Esophagus mucosa (tissue), 1 donor: ENCODE measurements at places on chromosomes 2 and 18. TPM values are rescaled to one million over a fixed set of nuclear protein-coding genes. Genes with fewer than 3 reads are reported as not detected.

- no peak for ATAC-seq
These were observed 863 bp downstream of the ECEL1 start for GRCh38 chr2:232486558-232487384.

DNA sequence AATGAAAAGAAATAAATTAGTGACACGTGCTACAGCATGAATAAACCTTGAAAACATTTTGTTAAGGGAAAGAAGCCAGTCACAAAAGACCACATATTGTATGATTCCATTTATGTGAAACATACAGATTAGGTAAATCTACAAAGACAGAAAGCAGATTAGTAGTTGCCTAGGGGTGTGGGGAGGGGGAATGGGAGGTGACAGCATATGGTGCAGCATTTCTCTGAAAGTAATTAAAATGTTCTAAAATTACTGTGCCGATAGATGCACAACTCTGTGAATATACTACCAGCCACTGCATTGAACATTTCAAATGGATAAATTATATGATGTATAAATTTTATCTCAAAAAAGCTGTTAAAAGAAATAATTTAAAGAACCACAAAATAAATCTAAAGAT is 161.0 kb downstream of the TRIB2 start:
- ATAC-seq, result no peak

DNA sequence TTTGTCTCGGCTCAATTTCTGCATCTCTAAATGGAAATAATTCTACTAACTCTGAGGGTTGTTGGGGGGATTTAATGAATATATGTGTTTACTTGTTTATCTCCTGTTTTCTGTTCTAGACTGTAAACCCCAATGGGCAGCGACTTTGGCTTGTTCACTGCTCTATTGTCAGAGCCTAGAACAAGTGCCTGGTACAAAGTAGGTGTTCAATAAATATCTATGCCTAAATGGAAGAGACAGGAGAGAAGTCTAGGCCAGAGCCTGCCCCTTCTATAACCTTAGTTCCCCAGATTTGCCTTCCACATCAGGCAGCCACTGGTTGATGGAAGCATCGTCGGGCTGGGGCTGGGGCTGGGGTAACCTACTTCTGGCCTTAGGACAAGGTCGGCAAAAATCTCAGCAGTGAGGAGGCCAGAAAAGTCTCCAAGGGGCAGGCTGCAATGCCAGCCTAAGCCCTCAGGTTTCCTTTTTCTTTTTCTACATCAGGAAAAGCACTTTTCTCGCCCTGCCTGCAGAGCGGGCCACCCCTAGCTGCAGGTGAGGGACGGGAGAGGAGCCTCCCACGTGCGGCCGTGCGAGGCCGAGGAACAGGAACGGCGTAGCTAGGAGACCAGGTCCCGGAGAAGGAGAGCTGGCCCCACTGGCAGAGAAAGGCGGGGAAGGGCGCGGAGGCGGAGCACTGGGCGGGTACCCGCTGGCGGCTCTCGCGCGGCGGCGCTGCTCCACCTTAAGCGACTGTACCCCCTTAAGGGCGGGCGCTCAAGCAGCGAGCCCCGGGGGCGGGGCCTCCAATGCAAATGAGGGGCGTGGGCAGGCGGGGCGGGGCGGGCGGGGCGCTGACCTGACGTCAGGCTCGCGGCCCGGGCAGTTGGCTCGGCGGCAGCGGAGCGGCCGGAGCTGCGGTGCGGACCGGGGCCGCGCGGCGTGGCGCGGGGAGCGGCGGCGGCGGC is at the start of gene CNNM4:
Gene CNNM4 (plus strand): TSS at position 867 of the 950 bp plus-strand sequence. CDS start 98 bp downstream, outside the sequence.
- ATAC-seq, result peak; percentile 94

DNA sequence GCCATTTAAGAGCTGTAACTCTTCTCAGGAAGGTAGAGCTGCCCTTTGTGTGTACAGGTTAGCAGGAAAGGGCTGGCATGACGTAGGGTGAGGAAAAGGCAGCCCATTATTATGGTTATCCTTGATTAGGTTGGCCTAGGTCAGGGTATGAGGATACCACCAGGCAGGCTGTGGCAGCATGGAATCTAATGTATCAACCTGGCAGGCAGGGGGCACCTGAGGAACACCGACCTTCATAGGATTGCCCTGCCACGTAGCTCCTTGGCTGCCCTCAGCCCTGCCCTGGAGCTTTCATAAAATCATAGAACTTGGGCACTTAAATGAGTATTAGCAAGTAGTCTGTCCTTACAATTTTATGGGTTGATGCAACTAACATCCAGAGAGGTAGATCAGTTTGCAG is 261.6 kb downstream of the LTBP1 start:
- no peak for ATAC-seq

- no peak for ATAC-seq
These were observed 493.8 kb downstream of the NRXN1 start for GRCh38 chr2:50538147-50538546.

- ATAC-seq, result no peak
These were observed 482.3 kb downstream of the TNS1 start for GRCh38 chr2:217520356-217521010.

DNA sequence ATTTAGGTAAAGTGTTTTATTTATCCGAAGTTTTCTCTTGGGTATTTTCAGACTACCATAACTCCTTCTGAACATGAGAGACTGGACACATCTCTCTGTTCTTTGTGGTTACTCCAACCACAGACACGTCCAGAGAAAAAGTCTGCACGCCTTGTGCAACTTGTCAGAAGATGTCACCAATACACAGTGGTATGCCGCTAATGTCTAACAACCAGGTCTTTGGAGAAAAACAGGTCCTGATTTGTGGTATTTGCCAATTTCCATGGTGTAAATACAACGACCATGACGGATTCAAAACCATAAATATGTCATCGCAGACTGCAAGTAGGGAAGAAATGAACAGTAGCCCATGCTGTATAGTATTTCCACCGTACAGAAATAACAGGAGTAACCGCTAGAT is 620.6 kb upstream of the ID2 start:
- no peak for ATAC-seq

- no peak for ATAC-seq
These were observed 151.9 kb upstream of the CYRIA start for GRCh38 chr2:16817305-16818202.

DNA sequence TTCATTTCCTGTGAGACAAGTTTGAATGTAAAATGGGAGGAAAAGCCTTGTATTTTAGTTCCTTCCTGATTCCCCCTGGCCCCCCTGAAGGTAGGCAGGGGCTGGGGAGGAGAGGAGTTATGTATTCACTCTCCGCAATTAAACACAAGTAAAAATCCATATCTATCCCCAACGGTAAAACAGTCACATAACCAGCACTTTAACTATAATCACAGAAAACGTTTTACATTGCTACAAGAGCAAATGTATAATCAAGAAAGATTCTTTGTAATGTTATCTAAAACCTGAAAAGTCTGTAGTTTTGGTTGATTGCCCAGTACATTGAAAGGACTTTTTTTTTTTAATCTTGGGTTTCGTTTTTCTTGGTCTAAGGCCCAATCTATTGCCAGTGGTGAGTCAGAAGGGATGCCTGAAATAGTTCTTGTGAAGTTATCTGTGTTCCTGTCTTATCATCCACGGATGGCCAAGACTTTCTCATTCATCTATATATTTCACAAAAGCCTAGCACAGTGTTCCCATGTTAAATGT is 34.5 kb upstream of the CCNYL1 start:
- no peak for ATAC-seq

KCNE4 gene
- 0.12 TPM for total RNA-seq

CYRIA gene
- 1.3 TPM for total RNA-seq

GRCh38 chr18:9353596-9353995 is 19.0 kb downstream of the TWSG1 start:
- no peak for ATAC-seq

GRCh38 chr18:41022484-41022883 is 932.5 kb upstream of the PIK3C3 start:
- ATAC-seq, result no peak

IMPA2 gene
- total RNA-seq, result 140 TPM

DNA sequence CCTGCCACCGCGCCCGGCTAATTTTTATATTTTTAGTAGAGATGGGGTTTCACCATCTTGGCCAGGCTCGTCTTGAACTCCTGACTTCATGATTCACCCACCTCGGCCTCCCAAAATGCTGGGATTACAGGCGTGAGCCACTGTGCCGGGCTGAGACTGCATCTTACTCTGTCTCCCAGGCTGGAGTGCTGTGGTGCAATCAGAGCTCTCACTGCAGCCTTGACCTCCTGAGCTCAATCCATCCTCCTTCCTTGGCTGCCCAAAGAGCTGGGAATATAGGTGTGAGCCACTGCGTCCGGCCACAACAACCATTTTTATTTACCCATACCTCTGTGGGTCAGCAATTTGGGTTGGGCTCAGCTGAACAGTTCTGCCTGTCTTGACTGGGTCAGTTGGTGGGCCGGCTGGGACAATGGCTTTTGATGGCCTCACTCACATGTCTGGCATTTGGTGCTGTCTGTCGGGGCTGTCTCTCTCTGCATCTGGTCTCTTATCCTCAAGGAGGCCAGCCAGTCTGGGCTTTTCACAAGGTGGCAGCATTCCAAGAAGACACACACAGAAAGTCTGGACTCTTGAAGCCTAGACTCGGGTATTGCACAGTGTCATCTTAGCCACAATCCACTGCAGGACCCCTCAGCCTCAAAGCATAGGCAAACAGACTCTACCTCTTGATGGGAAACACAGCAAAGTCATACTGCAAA is 116.8 kb upstream of the GATA6 start:
- no peak for ATAC-seq

GRCh38 chr2:11553661-11554398 is 20.0 kb downstream of the GREB1 start:
- ATAC-seq, result no peak

- peak; percentile 89 for ATAC-seq
These were observed 88.8 kb downstream of the GFPT1 start for GRCh38 chr2:69298261-69298660.

ACVR1C gene
- total RNA-seq, result 0.64 TPM

CHRNG gene
- total RNA-seq, result not detected

CLHC1 gene
- total RNA-seq, result 5.3 TPM
